ENCODE measurements at places on chromosomes 2 and 18. TPM values are rescaled to one million over a fixed set of nuclear protein-coding genes. Genes with fewer than 3 reads are reported as not detected.

DNA sequence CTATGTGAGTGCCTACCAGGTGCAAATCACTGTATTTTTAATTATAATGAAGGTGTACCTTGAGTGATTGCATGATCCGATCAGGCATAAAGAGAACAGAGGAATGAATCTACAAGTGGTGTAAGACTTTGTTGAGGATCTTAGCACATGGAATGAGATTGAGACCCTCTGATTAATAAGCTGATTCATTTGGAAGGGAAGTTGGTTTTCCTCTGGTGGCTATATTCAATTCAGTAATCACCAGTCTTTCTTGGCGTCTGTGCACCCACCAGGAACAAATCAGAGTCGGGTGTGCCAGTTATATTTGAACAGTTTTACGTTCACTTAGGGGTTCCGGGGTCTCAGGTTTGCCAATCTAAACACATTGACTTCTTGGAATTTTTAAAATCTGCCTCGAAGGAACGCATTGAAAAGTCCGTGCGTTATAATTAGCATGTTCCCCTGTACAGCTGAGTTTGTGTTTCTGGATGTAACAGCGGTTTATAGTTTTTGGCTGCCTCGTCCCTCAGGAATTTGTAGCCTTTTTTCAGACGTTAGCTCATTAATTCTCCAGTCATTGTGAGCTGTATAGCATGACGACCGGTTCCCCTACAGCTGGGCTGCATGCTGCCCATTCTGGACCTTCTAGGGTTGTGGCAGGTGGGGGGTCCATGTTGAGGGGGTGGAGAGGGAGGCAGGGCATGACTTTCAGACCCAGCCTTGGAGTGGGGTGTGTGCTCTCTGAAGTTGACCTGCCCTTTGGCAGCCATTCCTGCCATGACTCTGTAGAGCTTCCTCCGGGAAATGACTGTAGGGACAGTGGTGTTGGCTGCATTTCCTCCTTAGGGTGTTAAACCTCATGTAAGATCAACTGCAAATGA lies 20.3 kb downstream of the MYO1B start:
- DNase-seq, result no peak

Gene POLR1B
- 25.5 TPM for polyA plus RNA-seq

Gene PIGN
- polyA plus RNA-seq, result 11.7 TPM

GRCh38 chr2:23381084-23381483 lies 3.9 kb upstream of the KLHL29 start:
- no peak for DNase-seq

DNA sequence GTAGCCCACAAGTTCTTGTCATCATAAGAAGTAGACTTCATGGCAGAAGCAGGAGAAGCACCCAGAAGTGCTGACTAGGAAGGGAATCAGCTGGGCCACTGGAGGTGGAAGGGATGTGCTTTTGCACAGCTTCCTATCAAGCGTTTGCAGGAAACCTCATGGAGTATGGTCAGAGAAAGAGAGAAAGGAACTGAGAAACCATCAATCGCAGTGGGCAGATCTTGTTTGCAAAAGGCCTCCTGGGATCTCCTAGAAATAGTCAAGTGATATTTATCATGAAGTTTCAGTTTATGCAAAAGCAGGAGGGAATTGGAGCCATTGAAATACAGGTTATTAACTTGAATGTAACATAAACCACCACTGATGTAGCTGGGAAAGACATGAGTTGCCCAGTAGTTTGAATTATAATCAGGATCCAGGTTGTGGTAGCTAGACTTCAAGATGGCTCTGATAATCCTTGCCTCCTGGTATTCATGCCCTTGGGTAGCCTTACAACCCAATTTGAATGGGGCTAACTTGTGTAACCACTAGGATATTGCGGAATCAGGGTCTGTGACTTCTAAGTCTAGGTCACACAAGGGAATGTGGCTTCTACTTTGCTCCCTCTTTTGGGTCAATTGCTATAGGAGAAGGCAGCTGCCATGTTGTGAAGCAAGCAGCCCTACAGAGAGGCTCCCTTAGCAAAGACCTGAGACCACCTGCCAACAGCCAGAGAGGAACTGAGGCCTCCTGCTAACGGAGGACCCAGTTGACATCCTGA lies 69.8 kb upstream of the TCF4 start:
- no peak for DNase-seq

Gene REG1A
- not detected for polyA plus RNA-seq

Gene FRZB
- not detected for polyA plus RNA-seq

DNA sequence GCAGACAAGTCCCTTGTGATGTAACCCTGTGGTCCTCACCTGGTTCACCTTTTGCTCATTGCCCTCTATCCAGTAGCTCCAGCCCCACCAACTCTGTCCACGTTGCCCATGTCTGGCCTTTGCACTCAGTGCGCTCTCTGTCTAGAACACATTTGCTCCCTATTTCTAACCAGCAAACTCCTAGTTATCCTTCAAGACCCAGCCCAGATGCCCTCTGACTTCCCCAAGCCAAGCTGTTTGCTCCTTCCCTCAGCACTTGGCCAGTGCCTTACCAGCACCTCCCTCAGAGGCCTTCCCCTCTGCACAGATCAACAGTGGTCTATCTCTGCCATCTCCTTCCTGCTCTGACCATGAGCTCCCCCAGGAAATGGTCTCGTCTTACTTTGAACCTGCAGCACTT lies 137.7 kb downstream of the DYSF start:
- no peak for DNase-seq

Gene ACADL
- polyA plus RNA-seq, result not detected

GRCh38 chr18:26804519-26804918 lies 61.0 kb downstream of the AQP4 start:
- no peak for DNase-seq

Gene ABCG5
- polyA plus RNA-seq, result not detected

- no peak for DNase-seq
Measured at GRCh38 chr2:151616760-151617339, 117.4 kb downstream of the NEB start.

DNA sequence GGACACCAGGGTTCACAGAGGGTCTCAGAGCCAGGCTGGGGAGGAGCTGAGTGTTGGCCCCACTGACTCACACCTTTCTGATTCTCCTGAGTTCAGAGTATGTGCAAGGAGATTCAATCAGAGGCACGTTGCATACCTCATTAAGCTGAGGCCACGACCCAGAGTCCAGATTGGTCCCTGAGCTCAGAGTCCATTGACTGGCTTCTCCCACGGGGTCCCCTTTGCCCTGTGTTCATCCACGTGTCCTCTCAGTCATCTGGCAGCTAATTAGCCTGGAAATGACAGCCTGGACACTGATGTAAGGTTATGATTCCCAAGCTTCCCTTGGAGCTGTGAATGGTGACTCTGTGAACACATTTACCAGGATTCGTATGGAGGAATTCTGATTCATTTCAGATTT lies 267.2 kb downstream of the SH3BP4 start:
- no peak for DNase-seq

DNA sequence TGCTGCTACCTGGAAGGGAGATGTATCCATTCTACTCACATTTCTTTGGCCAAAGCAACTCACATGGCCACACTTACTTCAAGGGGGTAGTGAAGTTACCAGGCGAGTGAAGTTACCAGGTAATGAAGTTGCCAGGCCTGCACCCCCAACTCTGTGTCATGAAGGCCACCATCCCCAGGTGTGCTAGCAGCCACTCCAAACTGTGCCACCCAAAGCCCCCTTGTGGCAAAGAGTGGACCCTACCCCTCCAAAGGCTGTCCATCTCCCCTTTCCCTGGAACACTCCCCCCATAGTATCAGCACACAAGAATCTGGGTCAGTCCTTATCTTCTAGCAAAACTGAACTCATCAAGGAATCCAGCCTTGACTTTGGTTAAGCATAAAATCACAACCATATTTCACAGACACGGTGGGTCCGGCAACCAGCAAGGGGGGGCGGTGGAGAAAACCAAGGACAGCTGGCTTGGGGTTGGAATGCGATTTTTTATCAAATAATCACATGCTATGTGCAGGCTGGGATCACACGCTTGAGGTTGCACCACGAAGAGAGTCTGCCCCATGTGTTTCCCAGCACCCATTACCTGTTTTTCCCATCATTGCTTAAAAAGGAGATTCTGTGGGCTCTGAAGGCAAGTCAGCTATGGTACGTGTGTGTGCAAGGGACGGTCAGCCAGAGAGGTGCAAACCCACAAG lies 60.9 kb downstream of the ZFP36L2 start:
- no peak for DNase-seq

- no peak for DNase-seq
Measured at GRCh38 chr2:163462993-163463392, 272.8 kb downstream of the FIGN start.

DNA sequence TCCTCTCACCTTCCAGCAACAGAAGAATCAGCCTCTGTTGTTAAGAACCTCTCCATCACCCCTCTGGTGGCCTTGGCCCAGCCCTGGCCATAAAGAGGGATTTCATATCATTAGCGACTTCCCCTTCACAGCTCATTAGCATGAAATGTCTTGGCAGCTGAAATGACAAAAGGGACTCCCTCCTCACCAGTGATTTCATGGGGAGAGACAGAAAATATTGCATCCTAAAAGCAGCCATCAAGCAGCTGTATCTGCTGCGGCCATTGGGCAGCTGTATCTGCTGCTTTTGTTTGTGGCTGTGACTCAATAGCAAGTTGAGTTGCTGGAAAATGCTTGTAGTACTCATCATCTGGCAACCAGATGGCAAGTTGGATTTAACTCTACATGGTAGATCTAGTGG lies 105.9 kb upstream of the RMDN2 start:
- no peak for DNase-seq

Gene TRIM43
- polyA plus RNA-seq, result not detected

- DNase-seq, result no peak
Measured at GRCh38 chr2:71528749-71529148, 75.4 kb downstream of the DYSF start.

DNA sequence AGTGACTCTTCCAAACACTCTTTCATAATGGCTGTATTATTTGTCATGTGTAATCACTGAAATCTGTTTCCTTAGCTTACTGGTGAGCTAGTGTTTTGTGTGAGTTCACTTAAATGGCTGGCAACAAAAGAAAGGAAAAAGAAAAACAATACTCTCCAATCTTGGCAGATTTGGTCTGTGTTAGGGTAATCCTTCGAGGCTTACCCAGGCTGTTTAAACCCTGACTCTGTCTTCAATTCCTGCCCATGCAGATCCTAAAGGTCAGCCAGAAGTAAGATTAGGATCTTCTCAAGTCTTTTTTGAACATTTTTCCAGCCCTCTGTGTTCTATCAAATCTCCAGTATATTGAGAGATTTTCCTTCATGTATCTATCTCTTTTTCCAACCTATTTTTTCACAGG lies 85.3 kb downstream of the CCDC178 start:
- no peak for DNase-seq

Gene C2orf78
- not detected for polyA plus RNA-seq

Gene UCN
- polyA plus RNA-seq, result 0.55 TPM

- no peak for DNase-seq
Measured at GRCh38 chr2:171405546-171405945, 28.2 kb downstream of the METTL8 start.

Gene SETBP1
- 6.0 TPM for polyA plus RNA-seq

Data from naive B cell (primary cell).